M059J (cell line): ENCODE measurements at places on chromosomes 3 and 15. TPM values are rescaled to one million over a fixed set of nuclear protein-coding genes. Genes with fewer than 3 reads are reported as not detected.

ATP8B4 gene
- 0.89 and 2.1 TPM in 2 replicates for total RNA-seq

GRCh38 chr15:77983091-77983707, 94.3 kb downstream of the TBC1D2B start:
- no peak for DNase-seq

GRCh38 chr15:93245661-93246042, 156.6 kb upstream of the RGMA start:
- DNase-seq: no peak

GRCh38 chr15:89898614-89899294, 5.0 kb upstream of the AP3S2 start:
- DNase-seq: peak; percentile 63

DNA sequence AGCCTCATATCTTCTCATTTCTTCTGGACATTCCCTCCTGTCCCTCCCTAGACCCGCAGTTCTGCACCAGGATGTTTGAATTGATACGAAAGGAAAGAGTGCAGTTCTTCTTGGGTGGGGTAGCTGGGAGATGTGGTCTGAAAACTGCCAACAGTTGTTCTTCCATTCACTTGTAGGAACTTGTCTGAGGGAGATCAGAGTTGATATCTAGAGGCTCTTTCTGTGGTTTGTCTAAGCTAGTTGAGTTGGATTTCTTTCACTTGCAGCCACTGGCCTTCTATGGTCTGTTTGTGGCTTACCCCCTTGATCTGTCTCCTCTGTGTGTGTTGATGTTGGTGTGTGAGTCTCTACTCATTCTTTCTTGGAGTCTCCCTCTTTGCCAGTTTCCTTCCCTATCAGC, 42.5 kb upstream of the PIK3CB start:
- no peak for DNase-seq
